ENCODE measurements at places on chromosomes 11 and 22. TPM values are rescaled to one million over a fixed set of nuclear protein-coding genes. Genes with fewer than 3 reads are reported as not detected.

CASP5 gene
- total RNA-seq: not detected

TSPAN32 gene
- total RNA-seq: not detected

DDX25 gene
- total RNA-seq: not detected

RIBC2 gene
- 2.6 TPM for total RNA-seq

PANX2 gene
- total RNA-seq: 5.6 TPM

XPNPEP3 gene
- total RNA-seq: 9.3 TPM

Data from A549 treated with Hydrocortisone at 1 μM for 4 hours (cell line).